ENCODE measurements at places on chromosomes 11 and 22. TPM values are rescaled to one million over a fixed set of nuclear protein-coding genes. Genes with fewer than 3 reads are reported as not detected.

Gene DERL3
- 0.83 TPM for total RNA-seq

Gene RFPL3
- total RNA-seq: not detected

Gene SSTR3
- not detected for total RNA-seq

Gene PKDREJ
- total RNA-seq: not detected

Gene PGR
- under 0.01 TPM for total RNA-seq

Gene OR52N4
- not detected for total RNA-seq
